ENCODE measurements at places on chromosomes 12 and 14. TPM values are rescaled to one million over a fixed set of nuclear protein-coding genes. Genes with fewer than 3 reads are reported as not detected.

The CD69 gene
- 86.5 TPM for total RNA-seq

The GOLT1B gene
- total RNA-seq = 41.4 TPM

The KRT72 gene
- total RNA-seq = 0.27 TPM

The FSCB gene
- total RNA-seq = not detected

The B3GNT4 gene
- total RNA-seq = 0.36 TPM

The SERPINA12 gene
- not detected for total RNA-seq

The KRT5 gene
- not detected for total RNA-seq

The CBLN3 gene
- total RNA-seq = 5.5 TPM

The GZMB gene
- total RNA-seq = 127 TPM

The TCL1B gene
- not detected for total RNA-seq

The KRT6B gene
- total RNA-seq = not detected

The REM2 gene
- total RNA-seq = 0.34 TPM

The GSG1 gene
- total RNA-seq = not detected

The FGF23 gene
- not detected for total RNA-seq

The RPL10L gene
- total RNA-seq = not detected

The ACRBP gene
- 1.5 TPM for total RNA-seq

The DEGS2 gene
- total RNA-seq = not detected

The ABCC9 gene
- total RNA-seq = 0.02 TPM

The CCDC196 gene
- total RNA-seq = not detected

The TAC3 gene
- total RNA-seq = not detected

The FANCM gene
- 17.1 TPM for total RNA-seq

The LHX5 gene
- not detected for total RNA-seq

The HEBP1 gene
- 10.4 TPM for total RNA-seq

The TAS2R10 gene
- 1.3 TPM for total RNA-seq

The ASIC1 gene
- 8.5 TPM for total RNA-seq

The RIMBP2 gene
- total RNA-seq = not detected

The TDRD9 gene
- 0.05 TPM for total RNA-seq

The METTL25 gene
- total RNA-seq = 9.6 TPM

The SERPINA5 gene
- total RNA-seq = not detected

The ASPG gene
- total RNA-seq = not detected

The KRT74 gene
- not detected for total RNA-seq
